Airway epithelial cell (primary cell): ENCODE measurements at places on chromosomes 2 and 18. TPM values are rescaled to one million over a fixed set of nuclear protein-coding genes. Genes with fewer than 3 reads are reported as not detected.

Gene DYSF
- total RNA-seq: 7.0 and 7.2 TPM in 2 replicates

Gene CETN1
- not detected in 2 replicates for total RNA-seq

Gene TRIM43
- total RNA-seq: not detected in 2 replicates

Gene PID1
- 1.3 and 2.4 TPM in 2 replicates for total RNA-seq

Gene SLC11A1
- total RNA-seq: 0.14 TPM in 1 of 2 replicates, not detected in the other

Gene CPO
- not detected in 2 replicates for total RNA-seq
